ENCODE measurements at places on chromosomes 4 and X. TPM values are rescaled to one million over a fixed set of nuclear protein-coding genes. Genes with fewer than 3 reads are reported as not detected.

GRCh38 chr4:36046026-36046425 is 198.3 kb downstream of the ARAP2 start:
- DNase-seq: no peak

DNA sequence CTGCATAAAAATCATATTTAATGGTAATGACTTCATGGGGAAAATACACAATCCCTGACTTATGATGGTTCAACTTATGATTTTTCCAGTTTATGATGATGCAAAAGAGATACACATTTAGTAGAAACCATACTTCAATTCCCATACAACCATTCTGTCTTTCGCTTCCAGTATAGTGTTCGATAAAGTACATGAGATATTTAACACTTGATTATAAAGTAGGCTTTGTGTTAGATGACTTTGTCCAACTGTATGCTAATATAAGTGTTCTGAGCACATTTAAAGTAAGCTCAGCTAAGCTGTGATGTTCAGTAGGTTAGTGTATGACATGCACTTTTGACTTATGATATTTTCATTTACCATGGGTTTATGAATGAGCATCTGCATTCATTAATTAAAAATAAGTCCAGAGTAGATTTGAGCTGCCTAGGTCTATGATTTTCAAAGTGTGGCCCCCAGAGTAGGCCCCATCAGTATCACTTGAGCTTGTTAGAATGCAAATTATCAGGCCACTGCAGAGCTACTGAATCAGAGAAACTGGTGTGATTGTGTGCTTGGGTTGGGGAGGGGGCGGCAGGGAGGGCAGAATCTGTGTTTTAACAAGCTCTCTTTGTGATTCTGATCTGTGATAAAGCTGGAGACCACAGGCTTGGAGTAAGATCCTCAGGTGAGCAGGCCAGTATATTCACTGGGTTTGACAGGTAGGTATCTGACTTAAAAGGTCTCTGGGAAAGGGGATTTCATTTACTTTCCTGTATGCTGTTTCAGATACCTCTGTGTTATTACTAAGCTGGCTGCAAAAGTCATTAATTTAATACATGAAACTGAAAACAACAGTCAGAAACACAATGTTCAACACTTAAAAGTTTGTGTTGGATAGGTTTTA is 8.4 kb downstream of the ATP10D start:
- DNase-seq: no peak

DNA sequence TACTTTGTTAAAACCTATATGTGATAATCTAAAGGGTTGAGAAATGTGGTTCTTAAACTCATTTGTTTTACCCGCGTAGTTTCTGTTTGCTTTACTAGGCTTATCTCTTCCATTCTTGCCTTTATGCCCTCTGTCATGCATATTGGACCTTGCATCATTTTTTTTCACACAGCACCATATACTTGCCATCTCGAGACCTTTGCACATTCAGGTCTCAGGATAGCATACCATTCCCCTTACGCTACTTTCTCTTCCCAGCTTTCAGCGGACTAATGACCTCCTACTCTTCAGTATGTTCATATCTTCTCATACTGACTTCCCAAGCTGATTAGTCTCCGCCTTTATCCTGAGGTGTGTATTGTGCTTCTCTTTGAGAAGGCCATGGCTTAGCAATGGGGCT is 40.5 kb downstream of the USP38 start:
- no peak for DNase-seq

DNA sequence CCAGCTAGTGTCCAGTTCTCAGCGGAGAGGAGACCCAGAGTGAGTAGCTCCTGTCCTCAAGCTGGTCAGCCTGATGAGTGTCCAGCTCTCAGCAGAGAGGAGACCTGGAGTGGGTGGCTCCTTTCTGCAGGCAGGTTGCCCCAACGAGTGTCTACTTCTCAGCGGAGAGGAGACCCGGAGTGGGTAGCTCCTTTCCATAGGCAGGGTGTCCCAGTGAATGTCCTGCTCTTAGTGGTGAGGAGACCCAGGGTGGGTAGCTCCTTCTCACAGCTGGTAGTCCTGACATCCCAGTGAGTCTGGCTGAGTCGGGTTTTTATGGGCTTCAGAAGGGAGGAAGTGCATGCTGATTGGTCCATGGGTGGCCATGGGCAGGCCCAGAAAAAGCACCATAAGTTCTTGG is 55.7 kb upstream of the NUDT6 start:
- DNase-seq: no peak

The CCKAR gene
- not detected for total RNA-seq

The FAM47E gene
- total RNA-seq: 0.26 TPM

The FAM184B gene
- not detected for total RNA-seq

The MAOA gene
- total RNA-seq: 126 TPM

DNA sequence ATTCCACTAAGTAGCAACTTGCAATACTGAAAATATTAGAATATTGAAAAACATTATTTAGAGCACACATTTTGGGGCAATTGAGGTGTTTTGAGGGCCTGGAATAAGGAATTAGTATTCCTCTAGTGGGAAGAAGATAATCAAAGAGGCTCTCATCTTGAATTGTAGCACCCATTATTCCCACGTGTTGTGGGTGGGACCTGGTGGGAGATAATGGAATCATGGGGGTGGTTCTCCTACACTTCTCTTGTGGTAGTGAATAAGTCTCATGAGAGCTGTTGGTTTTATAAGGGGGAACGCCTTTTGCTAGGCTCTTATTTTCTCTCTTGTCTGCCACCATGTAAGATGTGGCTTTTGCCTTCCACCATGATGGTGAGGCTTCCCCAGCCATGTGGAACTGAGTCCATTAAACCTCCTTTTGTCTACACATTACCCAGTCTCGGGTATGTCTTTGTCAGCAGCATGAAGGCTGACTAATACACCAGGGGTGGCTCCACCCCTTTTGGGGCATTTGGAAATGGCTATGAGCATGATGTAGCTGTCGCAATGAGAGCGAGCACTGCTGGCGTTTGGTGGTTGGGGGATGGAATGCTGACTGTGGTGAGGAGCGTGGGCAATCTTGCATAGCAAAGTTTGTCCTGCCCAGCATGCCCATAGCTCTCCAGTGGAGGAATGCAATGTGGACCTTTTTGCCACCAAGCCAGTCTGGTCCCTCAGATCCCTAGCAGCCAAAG is 308.2 kb downstream of the FRMPD4 start:
- peak; percentile 81 for DNase-seq

DNA sequence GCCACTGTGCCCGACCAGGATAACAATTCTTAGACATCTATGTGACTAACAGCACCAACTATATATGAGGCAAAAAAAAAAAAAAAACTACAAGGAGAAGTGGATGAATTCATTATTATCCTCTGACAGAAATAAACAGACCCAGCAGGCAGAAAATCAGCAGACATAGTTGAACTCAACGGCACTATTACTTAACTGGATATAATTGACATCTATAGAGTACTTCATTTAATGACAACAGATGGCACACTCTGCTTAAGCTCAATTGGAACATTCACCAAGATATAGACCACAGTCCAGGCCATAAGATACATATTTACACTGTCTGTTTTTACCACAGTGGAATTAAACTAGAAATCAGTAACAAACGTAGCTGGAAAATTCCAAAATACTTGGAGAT is 13.3 kb downstream of the CLDN22 start:
- DNase-seq: no peak

The SFRP2 gene
- not detected for total RNA-seq

DNA sequence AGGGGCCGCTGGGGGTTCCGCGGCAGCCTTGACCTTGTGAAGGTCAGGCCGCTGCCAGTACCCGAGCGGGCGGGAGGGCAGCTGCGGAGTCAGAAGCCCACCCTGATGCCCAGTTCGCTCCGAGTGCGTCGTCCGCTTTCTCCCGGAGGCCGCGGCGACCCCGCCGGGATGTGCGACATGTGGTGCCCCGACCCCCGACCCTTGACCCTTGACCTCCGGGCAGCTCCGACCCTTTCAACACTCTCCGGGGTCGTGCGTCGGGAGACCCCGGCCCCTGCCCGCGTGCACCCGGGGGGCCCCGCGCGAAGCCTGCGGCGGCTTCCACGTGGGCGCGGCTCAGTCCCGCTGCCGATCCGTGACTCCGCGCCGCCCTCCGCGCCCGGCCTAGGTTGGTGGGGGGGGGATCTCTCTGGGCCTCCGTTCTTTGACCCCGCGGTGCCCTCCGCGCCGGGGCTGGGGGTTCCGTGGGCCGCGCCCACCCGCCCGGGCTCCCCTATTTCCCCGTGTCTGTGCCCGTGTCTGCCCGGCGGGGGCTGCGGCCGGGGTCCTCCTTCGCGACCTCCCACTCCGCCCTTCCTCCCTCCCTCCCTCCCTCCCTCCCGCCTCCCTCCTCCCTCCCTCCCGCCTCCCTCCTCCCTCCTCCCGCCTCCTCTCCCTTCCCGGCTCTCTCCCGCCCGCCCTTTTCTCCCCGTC is 609 bp upstream of the SLC25A6 start:
- DNase-seq: peak; percentile 23

DNA sequence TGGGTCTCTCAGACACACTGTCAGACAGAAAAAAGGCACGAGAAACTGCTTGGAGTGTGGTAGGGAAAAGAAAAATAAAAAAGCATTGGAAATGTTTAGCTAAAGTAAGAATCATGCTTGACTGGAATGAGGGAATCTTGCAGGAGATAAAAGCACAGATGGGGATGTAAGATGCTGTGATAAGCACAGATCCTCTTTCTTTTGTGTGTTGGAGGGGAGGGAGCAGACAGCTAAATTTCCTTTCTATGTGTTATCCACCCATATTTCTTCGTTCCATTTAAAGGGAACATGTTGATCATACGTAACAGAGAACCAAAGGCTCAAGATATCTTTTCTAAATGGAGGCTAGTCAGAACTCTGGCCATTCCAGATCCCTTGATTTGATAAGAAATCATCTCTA is 614.0 kb upstream of the LCORL start:
- DNase-seq: no peak

All from bronchial epithelial cell (primary cell).